A549 treated with CpdA at 1 μM for 4 hours (cell line): ENCODE measurements at places on chromosomes 11 and 22. TPM values are rescaled to one million over a fixed set of nuclear protein-coding genes. Genes with fewer than 3 reads are reported as not detected.

Gene CCDC116
- 0.05 to 0.22 TPM (median 0.08 TPM) in 4 of 5 replicates, not detected in the other for total RNA-seq

Gene TIMP3
- total RNA-seq, result 1.4 to 3.0 TPM (median 2.0 TPM) in 5 replicates

Gene RTN4R
- 6.1 to 10.9 TPM (median 8.8 TPM) in 5 replicates for total RNA-seq

Gene ARL14EP
- total RNA-seq, result 12.6 to 16.5 TPM (median 14.5 TPM) in 5 replicates

Gene C11orf65
- 0.13 to 0.54 TPM (median 0.48 TPM) in 3 of 5 replicates, not detected in the others for total RNA-seq

Gene CAVIN3
- total RNA-seq, result 24.9 to 33.9 TPM (median 27.9 TPM) in 5 replicates

Gene SEPTIN5
- total RNA-seq, result 7.8 to 10.4 TPM (median 8.7 TPM) in 5 replicates

Gene SLC25A18
- total RNA-seq, result 0.05 TPM in 1 of 5 replicates, not detected in the others

Gene VPREB3
- total RNA-seq, result 0.39 to 1.6 TPM (median 0.79 TPM) in 4 of 5 replicates, not detected in the other

Gene SHISAL1
- 7.2 to 8.4 TPM (median 7.4 TPM) in 5 replicates for total RNA-seq

Gene SPI1
- 0.11 TPM in 1 of 5 replicates, not detected in the others for total RNA-seq

Gene MUC5B
- 3.0 to 4.9 TPM (median 3.7 TPM) in 5 replicates for total RNA-seq

Gene MMP12
- total RNA-seq, result 0.02 to 0.09 TPM in 2 of 5 replicates, not detected in the others

Gene JAML
- not detected in 5 replicates for total RNA-seq

Gene MGAT3
- total RNA-seq, result 0.30 to 0.42 TPM (median 0.35 TPM) in 5 replicates

Gene SPDYC
- total RNA-seq, result not detected in 5 replicates

Gene DCHS1
- 0.09 to 0.14 TPM (median 0.11 TPM) in 5 replicates for total RNA-seq

Gene PGR
- total RNA-seq, result not detected in 5 replicates

Gene OR51F1
- not detected in 5 replicates for total RNA-seq

Gene PITPNB
- total RNA-seq, result 43.6 to 64.2 TPM (median 46.5 TPM) in 5 replicates

Gene RFPL2
- 0.09 to 0.30 TPM (median 0.20 TPM) in 5 replicates for total RNA-seq

Gene CD3G
- total RNA-seq, result not detected in 5 replicates

Gene TNNT3
- total RNA-seq, result not detected in 5 replicates

Gene TMPRSS5
- 0.08 to 0.16 TPM (median 0.12 TPM) in 4 of 5 replicates, not detected in the other for total RNA-seq

Gene BTBD18
- total RNA-seq, result not detected in 5 replicates

Gene NXPE2
- not detected in 5 replicates for total RNA-seq

Gene ANO9
- 0.51 to 1.2 TPM (median 0.77 TPM) in 5 replicates for total RNA-seq

Gene OR4C3
- total RNA-seq, result not detected in 5 replicates

Gene PANX3
- not detected in 5 replicates for total RNA-seq

Gene SLC22A9
- not detected in 5 replicates for total RNA-seq

Gene NDUFS3
- total RNA-seq, result 94.0 to 141 TPM (median 137 TPM) in 5 replicates
